ENCODE measurements at places on chromosomes 13 and 19.

- no peak for DNase-seq
Measured at GRCh38 chr13:37302686-37303085, 197.2 kb upstream of the CSNK1A1L start.

DNA sequence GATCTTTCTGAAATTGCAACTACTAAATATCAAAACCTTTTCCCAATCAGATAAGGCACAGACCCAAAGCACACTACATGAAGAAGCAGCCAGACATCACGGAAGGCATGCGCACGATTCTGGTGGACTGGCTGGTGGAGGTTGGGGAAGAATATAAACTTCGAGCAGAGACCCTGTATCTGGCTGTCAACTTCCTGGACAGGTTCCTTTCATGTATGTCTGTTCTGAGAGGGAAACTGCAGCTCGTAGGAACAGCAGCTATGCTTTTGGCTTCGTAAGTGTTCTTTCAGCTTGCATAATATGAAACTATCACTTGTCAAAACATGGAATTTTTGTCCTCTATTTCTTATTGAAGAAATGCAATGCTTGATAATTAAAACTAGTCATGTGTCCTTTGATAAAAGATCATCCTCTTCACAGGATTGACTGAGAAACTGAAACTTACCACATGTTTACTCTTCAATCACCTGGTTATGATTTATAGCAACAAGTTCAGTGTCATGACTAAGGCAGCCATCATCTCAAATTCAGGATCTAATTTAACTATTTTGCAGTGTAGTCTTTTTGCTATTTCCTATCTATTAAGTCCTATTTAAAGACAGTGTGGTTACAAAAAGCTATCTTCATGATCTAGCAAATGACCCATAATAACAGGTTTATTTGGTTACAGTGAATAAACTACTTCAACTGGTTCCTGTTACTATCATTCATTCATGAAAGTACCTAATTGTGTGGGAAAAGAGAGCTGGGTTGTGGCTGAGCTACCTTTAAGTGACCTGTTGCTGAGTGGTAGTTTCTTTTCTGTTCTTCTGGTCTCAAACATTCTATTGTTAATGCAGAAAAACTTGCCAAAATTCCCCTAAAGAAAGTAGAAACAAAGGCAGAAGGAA, 6.5 kb downstream of the CCNA1 start:
- DNase-seq: no peak

DNA sequence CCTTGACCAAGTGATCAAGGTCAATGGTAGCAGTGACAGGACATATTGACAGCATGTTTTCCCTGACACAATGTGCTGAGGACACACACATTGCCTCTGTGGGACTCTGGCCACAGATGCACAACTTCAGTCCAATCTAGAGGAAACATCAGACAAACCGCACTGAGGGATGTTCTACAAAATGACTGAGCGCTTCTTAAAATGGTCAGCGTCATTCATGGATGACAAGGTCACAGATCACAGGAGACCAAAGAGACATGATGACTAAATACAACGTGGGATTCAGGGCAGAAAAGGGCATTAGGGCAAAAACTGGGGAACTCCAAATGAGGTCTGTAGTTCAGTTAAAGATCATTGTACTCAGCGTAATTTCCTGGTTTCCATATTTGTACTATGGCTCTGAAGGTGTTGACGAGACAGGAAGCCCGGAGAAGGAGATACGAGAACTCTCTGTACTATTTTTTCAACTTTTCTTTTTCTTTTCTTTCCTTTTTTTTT, 20.6 kb downstream of the PBX4 start:
- no peak for DNase-seq

GRCh38 chr13:108218044-108218974, at the start of gene ABHD13:
Gene ABHD13, plus strand, starts transcription at chr13:108218392. Its CDS starts 10,827 bp downstream, at chr13:108229219.
- DNase-seq: peak; percentile 85

DNA sequence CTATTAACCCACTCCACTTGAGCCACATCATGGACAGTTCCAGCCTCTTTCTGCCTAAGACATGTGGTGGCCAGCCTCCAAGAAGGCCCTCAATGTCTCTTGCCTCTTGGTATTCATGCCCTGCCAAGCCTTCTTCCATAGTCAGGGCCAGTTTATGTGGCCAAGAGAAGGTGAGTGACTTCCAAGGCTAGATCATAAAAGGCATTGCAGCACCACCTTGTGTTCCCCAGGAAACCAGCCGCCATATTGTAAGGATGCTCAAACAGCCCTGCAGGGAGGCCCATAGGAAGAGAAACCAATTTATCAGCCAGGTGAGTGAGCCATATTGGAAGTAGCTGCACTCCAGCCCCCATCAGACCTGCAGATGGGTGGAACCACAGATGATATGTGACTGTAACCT, 12.3 kb upstream of the DNMT1 start:
- DNase-seq: no peak

DNA sequence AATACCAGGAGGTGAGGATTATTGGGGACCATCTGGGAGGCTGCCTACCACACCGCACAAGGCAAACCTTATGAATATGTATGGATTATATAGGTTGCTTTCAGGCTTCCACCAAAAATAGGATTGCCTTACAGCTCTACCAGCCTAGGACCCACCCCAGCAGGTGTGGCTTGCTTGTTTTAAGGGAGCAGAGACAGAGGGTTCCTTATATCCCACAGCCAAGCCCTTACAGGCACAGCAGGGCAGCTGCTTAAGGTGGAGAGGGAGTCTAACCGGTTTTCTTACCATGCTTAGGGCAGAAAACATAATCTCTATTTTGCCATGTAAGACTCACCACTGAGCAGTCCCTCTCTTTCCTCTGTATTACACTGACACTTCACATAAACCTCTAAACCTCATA, 16.1 kb upstream of the TTYH1 start:
- DNase-seq: no peak

- no peak for DNase-seq
Measured at GRCh38 chr19:3234800-3235199, 10.3 kb downstream of the CELF5 start.

DNA sequence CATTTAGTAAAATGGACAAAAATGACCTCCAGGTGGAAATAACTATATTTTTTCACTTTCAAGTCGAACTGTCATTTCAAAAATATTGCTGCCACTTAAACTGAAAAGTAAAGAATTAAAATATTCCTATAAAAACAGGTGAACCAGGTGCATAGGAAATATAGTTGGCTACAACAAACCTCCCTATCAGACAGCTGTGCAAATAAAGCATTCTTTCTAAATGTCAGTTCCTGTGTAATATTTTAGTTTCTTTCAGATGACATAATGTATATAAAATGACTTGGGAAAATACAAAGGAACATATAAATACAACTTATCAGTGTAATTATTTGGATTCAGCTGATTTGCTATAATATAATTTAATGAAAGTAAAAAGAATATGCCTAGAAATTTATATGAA, 403.5 kb upstream of the GPC6 start:
- DNase-seq: no peak

DNA sequence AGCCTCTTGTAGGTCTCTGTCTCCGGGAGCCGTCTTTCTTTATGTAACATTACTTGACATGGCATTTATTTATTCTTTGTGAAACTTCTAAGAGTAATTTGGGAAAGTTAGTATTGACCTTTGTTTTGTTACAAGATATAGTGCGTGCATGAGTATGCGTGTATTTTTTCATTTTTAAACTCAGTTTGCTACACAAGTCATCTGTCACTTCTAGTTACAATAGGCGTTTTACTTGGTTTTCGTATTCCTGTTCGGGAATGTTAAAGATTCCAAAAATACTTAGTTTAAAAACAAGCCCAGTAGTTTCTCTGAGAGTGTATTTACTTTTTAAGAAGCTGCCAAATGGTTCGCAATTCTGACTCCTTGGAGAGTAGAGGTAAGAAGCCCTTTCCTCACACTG, 3.2 kb downstream of the PDS5B start:
- peak; percentile 17 for DNase-seq

DNA sequence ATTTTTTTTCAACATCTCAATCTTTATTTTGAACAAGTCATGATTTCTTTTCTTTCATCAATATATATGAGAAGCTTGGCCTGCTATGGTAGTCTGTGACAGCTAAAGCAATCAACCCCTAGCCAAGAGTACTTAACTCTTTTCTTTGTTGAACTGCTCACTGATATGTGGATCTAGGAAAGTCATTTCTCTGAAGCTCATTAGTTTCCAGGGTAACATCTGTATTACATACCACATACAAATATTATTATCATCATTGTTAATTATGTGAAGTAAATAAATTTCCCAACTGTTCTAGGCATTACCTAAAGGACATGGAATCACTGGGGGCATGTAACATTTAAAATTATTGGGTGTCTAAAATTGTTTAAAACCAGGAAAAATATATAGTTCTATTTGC, 267.3 kb downstream of the DCT start:
- no peak for DNase-seq

GRCh38 chr19:12797141-12797587, 4.4 kb downstream of the PRDX2 start:
- no peak for DNase-seq

GRCh38 chr19:33393286-33394005, 19.9 kb downstream of the CEBPG start:
- DNase-seq: no peak

- peak; percentile 84 for DNase-seq
Measured at GRCh38 chr19:6066661-6067646, 43.3 kb downstream of the RFX2 start.

DNA sequence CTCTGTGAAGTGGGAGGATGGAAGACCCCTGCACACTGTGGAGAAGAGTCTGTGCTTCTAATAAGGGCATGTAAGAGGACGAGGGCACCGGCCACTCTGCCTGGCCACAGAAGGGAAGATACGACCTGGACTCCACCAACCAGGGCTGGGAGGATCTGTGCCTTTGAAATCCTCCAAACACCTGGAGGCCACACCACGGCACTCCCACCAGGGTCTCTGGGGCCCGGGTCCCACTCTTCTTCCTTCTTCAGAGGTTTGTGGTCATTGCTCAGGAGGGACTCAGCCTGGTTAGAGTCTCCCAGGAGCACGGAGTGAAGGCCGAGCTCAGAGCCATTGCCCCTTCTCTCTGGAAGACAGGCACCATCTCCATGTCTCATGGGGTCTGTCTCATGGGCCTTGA, 42.0 kb downstream of the RAB20 start:
- no peak for DNase-seq

Data from iris pigment epithelial cell (primary cell).